ENCODE measurements at places on chromosomes 5 and 9.
A peak's percentile ranks its signal among the peaks of the same experiment; 100 is the strongest.

DNA sequence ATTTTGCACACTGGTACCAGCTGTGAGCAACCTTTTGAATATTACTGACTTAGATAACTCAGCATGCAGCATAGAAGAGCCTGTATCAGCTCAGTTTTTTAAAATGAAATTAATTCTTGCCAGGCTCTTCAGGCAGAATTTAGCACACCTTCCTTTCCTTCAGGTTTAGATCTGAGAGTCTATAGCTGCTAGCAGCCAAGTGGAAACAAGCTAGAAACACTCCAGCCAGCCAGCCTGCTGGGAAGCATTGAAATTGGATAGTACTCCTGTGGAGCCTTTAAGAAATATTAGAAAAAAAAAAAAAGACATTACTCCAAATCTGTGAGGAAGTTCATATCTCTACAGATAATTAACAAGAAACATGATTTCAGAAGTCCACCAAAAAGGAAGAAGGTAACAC is 812.2 kb downstream of the DTWD2 start:
- DNase-seq: no peak

GRCh38 chr9:1939926-1940368 is 75.2 kb upstream of the SMARCA2 start:
- peak; percentile 73 for DNase-seq

- no peak for DNase-seq
Measured at GRCh38 chr5:143033535-143034250, 263.5 kb downstream of the ARHGAP26 start.

GRCh38 chr5:149617760-149618306 is 36.5 kb downstream of the ARHGEF37 start:
- DNase-seq: no peak

- no peak for DNase-seq
Measured at GRCh38 chr5:67511911-67512310, 315.3 kb upstream of the CD180 start.

DNA sequence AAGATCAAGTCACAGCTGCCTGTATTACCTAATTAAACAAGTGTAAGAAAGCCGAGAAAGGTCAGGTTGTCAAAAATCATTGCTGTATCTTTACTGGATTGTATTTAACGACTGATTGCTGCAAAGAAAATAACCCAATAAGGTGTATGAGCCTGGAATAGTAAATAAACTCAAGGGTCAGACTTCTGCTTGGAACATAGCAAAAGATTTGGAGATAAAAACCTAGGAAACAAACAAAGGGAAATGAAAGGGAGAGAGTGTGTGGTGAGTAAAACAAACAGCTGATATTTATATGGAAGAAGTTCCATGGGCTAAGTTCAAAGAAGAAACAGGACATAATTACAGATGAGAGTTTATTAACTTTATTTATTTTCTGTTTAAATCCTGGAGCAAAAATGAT is 354.0 kb downstream of the TLR4 start:
- DNase-seq: no peak

Measured in GM13977 (cell line).